ENCODE measurements at places on chromosomes 7 and 10. TPM values are rescaled to one million over a fixed set of nuclear protein-coding genes. Genes with fewer than 3 reads are reported as not detected.

- DNase-seq = no peak
These were observed 38.6 kb downstream of the RSBN1L start for GRCh38 chr7:77734659-77735421.

GRCh38 chr10:99995269-99995668, 14.5 kb downstream of the DNMBP start:
- DNase-seq = no peak

DNA sequence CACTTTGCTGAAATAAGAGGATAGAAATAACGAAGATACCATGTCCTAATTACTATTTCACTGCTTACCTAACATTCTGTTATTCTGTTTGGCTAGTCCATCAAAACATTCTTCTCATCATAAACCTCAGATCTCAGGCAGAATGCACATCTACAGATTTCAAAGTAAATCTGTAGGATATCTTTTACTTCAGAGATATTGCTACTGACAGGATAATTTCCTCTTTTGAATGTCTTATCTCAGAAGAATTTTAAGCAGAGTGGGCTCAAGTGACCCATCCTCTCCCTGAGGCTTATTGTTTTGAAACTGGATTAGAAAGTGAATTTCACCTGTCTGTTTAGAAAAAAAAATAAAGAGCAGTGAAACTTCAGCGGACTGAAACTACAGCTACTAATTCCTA, 83.6 kb downstream of the SEMA3C start:
- no peak for DNase-seq

The TMEM229A gene
- not detected for total RNA-seq

The ZNF467 gene
- total RNA-seq = 0.23 TPM

The PTEN gene
- 38.1 TPM for total RNA-seq

Measured in activated CD4-positive, alpha-beta T cell treated with anti-CD3 and anti-CD28 coated beads for 36 hours (primary cell).